ENCODE measurements at places on chromosomes 1 and 21.

DNA sequence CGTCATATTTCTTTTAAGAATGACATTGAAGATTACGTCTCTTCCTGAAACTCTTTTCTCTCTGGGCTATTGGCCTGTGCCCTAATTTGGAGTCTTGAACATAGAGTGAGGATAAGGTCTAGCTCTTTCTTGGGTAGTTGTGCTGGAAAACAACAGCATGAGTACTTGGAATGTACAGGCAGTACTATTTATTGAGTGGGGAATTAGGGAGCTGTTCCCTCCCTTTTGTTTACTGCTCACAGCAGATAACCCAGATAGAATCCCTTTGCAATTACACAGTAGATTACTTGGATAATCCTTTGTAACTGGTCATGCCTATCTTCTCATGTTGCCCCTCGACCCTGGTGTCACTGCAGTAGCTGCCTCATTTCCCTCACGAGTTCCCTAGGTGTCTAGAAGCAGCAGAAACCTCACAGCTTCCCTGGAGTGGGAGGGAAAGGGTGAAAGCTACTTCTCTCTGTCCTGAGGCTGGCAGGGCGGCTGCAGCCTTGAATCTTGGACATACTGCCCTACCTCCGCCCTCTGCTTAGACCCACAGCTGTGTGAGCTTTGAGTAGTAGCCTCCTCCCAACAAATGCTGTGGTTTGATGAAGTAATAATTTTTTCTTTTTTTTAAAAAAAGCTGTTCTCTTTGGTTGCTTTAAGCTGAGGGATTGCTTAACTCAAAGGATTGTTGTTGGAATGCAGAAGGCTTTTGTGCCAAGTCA, 70.6 kb downstream of the FGGY start:
- DNase-seq, result no peak

DNA sequence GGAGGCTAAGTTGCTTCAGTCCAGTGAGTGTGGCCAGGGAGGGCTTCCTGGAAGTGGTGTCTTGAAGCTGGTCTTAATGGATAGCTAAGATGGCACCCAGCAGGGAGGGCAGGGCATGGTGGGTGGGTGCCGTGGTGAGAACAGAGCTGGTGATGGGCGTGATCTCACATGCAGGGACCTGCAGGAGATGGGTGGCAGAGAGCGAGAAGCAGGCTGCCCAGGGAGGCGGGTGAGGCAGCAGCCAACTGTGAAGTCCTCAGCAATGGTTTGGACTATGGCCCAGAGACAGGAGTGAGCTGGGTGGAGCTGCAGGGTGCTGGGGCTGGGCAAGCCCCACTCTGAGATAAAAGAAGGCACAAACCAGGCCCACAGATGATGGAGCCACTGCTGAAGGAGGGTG, 50.7 kb downstream of the UMODL1 start:
- DNase-seq, result no peak

DNA sequence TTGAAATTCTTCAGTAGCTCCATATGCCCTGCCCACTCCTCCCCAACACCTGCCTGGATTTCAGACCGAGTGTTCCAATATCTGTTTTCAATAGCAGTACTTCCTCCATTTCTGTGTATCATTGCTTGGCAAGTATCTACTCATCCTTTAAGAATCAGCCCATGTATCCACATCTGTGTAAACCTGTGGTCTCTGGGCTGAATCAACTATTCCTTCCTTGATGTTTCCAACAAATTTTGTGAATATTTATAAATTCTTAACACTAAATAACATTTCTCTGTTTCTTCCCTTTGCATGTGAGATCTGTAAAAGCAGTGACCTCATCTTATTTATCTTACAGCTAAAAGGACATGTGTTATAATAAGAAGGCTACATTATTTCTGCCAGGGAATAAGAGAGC, 26.0 kb upstream of the UAP1 start:
- DNase-seq, result no peak

DNA sequence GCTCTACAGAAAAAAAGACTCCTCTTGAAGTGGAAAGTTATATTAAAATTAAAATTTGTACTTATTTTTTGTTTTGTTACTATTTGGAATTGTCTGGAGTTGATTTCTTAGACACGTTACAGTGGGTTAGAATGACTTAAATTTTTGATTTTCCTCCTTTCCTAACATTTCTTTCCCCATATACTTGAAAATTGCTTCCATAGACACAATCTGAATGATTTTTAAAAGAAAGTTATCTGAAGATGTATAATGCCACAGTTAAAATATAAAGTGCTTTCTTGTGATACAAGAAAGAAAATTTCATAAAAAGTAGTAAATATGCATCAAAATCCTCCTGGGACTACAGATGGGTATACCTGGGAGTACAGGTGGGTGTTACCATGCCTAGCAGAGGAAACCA, 2.3 kb downstream of the HS2ST1 start:
- DNase-seq, result no peak

GRCh38 chr1:109985247-109986053, 885 bp downstream of the AHCYL1 start:
- DNase-seq, result peak; percentile 27

DNA sequence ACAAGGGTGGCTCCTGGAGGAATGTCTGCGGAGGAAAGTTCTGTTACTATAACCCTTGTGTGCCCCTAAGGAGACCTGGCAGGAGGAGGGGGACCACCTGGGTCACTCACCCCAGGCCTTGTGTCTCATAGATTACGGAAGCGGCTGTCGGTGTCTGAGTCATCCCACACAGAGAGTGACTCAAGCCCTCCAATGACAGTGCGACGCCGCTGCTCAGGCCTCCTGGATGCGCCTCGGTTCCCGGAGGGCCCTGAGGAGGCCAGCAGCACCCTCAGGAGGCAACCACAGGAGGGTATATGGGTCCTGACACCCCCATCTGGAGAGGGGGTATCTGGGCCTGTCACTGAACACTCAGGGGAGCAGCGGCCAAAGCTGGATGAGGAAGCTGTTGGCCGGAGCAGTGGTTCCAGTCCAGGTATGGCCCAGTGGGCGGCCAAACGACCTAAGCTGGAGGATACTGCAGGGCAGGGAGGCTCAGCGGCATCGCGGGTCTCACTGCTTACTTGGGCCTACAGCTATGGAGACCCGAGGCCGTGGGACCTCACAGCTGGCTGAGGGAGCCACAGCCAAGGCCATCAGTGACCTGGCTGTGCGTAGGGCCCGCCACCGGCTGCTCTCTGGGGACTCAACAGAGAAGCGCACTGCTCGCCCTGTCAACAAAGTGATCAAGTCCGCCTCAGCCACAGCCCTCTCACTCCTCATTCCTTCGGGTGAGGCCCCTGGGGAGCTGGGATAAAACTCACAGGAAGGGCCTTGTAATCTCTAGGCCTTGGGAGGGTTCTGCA, 101.4 kb downstream of the PIK3R3 start:
- no peak for DNase-seq

- DNase-seq, result no peak
Measured at GRCh38 chr21:42369821-42370220, 3.5 kb upstream of the TFF1 start.

- DNase-seq, result peak; percentile 15
Measured at GRCh38 chr1:235952950-235953615, 86.4 kb upstream of the LYST start.

DNA sequence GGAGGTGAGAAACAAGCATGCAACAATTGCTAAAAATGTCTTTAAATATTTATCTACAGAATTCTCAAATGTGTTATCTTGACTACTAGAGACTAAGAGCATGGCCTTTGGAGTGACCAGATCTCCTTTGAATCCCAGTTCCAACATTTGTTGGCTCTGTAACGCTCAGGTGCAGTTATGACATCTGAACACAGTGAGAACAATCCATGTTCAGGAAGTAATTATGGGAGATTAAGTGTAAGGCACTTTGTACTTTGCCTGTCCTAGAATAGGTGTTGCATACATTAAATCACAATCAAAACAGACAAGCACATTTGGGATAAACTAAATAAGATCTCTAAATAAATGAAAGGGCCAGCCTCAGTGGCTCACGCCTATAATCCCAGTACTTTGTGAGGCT, 454.5 kb downstream of the SMYD3 start:
- no peak for DNase-seq

DNA sequence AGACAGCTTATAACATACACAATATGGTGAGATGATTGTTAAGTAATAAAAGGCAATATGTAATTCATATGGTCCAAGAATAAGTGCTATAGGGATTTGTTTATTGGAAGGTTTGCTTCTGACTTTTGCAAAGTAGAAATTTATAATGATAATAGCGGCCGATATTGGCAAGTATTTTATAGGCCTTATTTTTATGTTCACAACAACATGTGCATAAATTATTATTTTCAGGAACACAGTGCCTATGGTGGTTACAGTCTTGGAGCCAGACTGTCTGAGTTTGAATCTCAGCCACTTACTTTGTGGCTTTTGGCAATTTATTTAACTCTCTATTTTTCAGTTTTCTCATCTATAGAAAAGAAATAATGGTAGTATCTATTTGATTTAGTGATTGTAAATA, 607.5 kb downstream of the USP25 start:
- no peak for DNase-seq

- no peak for DNase-seq
Measured at GRCh38 chr1:77276941-77277340, 4.9 kb upstream of the AK5 start.

GRCh38 chr1:234119431-234119830, 215.0 kb downstream of the SLC35F3 start:
- no peak for DNase-seq

- no peak for DNase-seq
Measured at GRCh38 chr1:159743651-159744410, 29.4 kb upstream of the CRP start.

- DNase-seq, result no peak
Measured at GRCh38 chr1:29835874-29836273, 599.6 kb downstream of the PTPRU start.

- no peak for DNase-seq
Measured at GRCh38 chr21:41941941-41942340, 11.9 kb downstream of the C2CD2 start.

DNA sequence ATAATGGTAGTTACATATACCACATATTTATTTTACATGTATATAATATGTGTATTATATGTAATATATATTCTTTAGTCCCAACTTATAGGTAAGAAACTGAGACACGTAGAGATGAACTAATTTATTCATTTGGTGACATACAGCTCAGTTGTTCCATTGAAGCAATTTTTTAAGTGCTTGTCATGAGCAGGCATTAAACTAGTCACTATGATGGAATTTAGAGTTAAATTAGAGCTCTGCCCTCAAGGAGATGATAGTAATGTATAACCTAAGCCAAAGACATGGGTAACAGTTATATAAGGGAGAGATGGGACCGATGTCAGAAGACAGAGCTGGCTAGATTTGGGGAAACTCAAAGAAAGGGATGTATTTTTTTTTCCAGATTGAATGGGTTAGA, 83.0 kb downstream of the ST6GALNAC5 start:
- no peak for DNase-seq

DNA sequence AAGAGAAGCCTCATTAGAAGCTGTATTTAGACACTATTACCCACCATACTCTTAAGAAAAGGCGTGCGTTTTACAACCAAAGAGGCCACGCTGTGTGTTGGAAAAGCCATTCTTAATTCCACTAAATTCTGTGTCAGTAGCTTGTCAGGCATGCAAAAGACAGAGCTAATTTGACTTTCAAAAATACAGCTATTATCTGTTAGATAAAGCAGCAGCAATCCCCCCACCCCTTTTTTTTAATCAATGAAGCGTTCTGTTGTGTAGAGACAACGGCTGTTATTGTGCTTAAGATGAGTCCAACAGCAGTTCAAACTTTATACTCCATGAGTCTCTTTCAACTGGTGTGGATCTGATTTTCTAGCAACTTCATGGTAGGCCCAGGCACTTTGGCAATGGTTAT, 43.5 kb downstream of the PLA2G4A start:
- DNase-seq, result peak; percentile 42

GRCh38 chr1:241870746-241871430, 22.9 kb downstream of the EXO1 start:
- DNase-seq, result no peak

- peak; percentile 83 for DNase-seq
Measured at GRCh38 chr1:229101011-229101871, 169.7 kb upstream of the RAB4A start.

- no peak for DNase-seq
Measured at GRCh38 chr21:42905195-42905594, 12.1 kb downstream of the NDUFV3 start.

GRCh38 chr1:224495866-224496265, 61.3 kb upstream of the WDR26 start:
- no peak for DNase-seq

GRCh38 chr1:22524481-22524880, 38.8 kb upstream of the EPHA8 start:
- no peak for DNase-seq

- no peak for DNase-seq
Measured at GRCh38 chr1:19577036-19577435, 67.1 kb upstream of the NBL1 start.

GRCh38 chr1:209820986-209821385, 6.8 kb upstream of the UTP25 start:
- no peak for DNase-seq

DNA sequence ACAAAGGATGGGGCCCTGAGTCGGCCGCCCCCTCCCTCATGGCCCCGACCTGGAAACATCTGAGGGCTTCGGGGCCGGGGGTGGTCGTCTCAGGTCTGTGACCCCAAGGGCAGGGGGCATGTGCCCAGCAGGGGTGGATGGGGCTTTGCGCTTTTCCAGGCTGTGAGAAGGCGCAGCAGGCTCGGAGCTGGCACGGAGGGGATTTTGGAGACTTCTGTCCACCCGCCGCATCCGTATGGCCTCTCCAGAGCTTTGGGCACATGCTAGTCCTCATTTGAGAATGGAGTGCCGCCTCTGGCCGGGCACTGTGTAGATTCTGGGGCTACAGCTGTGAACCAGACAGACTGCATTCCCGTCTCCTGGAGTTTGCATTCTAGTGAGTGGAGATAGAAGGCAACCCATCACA, 66.1 kb upstream of the WNT4 start:
- no peak for DNase-seq

GRCh38 chr1:169141356-169141755, 34.9 kb downstream of the ATP1B1 start:
- no peak for DNase-seq

- DNase-seq, result no peak
Measured at GRCh38 chr1:245895455-245895959, 611.6 kb downstream of the SMYD3 start.

DNA sequence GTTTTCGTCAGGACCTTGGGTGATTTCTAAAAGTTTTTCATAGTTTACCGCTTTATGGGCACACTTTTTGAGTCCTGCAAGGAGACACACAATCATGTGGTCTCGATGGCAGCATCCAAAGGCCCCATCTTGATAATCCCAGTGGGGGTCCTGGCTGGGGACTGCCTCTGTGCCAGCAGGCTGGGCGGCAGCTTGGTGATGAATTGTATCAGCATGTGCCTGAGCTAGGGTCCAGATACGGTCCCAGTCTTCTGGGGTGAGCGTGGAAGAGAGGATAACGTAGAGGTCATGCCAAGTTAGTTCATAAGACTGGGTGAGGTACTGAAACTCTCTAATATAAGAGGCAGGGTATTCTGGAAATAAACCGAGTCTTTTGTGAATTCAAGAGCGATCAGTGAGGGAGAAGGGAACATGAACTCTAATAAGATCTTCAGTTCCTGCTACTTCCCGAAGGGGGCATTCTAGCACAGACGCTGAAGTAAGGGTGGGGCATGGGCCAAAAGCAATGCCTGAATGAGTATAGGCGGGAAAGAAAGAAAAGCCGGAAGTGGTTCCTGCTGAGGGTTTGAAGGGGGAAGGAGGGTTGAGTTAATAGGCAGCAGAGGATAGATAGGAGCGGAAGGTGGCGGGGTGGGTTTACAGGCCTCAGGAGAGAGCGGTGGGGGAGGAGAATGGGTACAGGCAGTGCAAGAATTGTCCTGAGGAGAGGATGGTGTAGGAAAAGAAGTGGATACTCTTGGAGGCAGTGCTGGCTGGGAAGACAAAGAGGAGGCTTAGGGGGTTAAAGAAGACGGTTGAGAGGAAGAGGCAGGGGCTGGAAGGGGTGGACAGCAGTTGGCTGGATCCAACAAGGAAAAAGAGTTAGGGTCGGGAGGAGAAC, 1.6 kb downstream of the ERVH48-1 start:
- peak; percentile 82 for DNase-seq
